Type B pancreatic cell (in vitro differentiated cells): ENCODE measurements at places on chromosomes 4 and X. TPM values are rescaled to one million over a fixed set of nuclear protein-coding genes. Genes with fewer than 3 reads are reported as not detected.

The CTSO gene
- 4.3 and 12.3 TPM in 2 replicates for total RNA-seq

The RAP1GDS1 gene
- 24.8 and 31.6 TPM in 2 replicates for total RNA-seq

The GPR34 gene
- total RNA-seq = not detected in 2 replicates

The CLDN34 gene
- total RNA-seq = 0.86 TPM in 1 of 2 replicates, not detected in the other

The SLC16A2 gene
- 10.0 and 17.0 TPM in 2 replicates for total RNA-seq

The SH2D1A gene
- not detected in 2 replicates for total RNA-seq

The DKK2 gene
- total RNA-seq = 0.81 and 15.1 TPM in 2 replicates

The BRS3 gene
- 0.10 TPM in 1 of 2 replicates, not detected in the other for total RNA-seq

The COL4A5 gene
- total RNA-seq = 85.1 and 167 TPM in 2 replicates

The CBLL2 gene
- total RNA-seq = not detected in 2 replicates

The PNPLA4 gene
- 19.3 and 23.6 TPM in 2 replicates for total RNA-seq

The SPANXN5 gene
- total RNA-seq = not detected in 2 replicates

The INPP4B gene
- total RNA-seq = 4.8 and 9.0 TPM in 2 replicates

The FGFBP1 gene
- 21.7 and 22.1 TPM in 2 replicates for total RNA-seq

The TBC1D8B gene
- total RNA-seq = 6.9 and 10.6 TPM in 2 replicates

The ENAM gene
- total RNA-seq = 0.17 and 0.41 TPM in 2 replicates

The OTC gene
- total RNA-seq = 3.2 and 12.9 TPM in 2 replicates

The BMX gene
- total RNA-seq = 0.24 TPM in 1 of 2 replicates, not detected in the other

The SSX5 gene
- not detected in 2 replicates for total RNA-seq

The MAP7D2 gene
- total RNA-seq = 2.0 and 2.8 TPM in 2 replicates

The SSX2B gene
- not detected in 2 replicates for total RNA-seq

The TMEM185A gene
- total RNA-seq = 31.4 and 31.9 TPM in 2 replicates

The ARHGEF9 gene
- 22.6 and 37.0 TPM in 2 replicates for total RNA-seq

The PNMA6A gene
- 3.0 and 5.4 TPM in 2 replicates for total RNA-seq

The CYBB gene
- 0.17 TPM in 2 replicates for total RNA-seq

The ADH1B gene
- total RNA-seq = 2.2 and 6.1 TPM in 2 replicates

The ENPP6 gene
- total RNA-seq = 0.51 TPM in 1 of 2 replicates, not detected in the other

The PPEF2 gene
- total RNA-seq = not detected in 2 replicates

The CDKL2 gene
- 0.71 and 2.6 TPM in 2 replicates for total RNA-seq

The GABRB1 gene
- 1.1 and 1.9 TPM in 2 replicates for total RNA-seq

The POLN gene
- 4.1 and 4.3 TPM in 2 replicates for total RNA-seq

The MAPK10 gene
- 7.9 and 19.1 TPM in 2 replicates for total RNA-seq

The BEX4 gene
- total RNA-seq = 57.0 and 80.1 TPM in 2 replicates

The ASB5 gene
- total RNA-seq = 0.10 TPM in 1 of 2 replicates, not detected in the other

The PCSK1N gene
- 109 and 246 TPM in 2 replicates for total RNA-seq

The SYTL4 gene
- 4.0 and 7.8 TPM in 2 replicates for total RNA-seq

The USP26 gene
- not detected in 2 replicates for total RNA-seq

The REST gene
- 48.5 and 66.2 TPM in 2 replicates for total RNA-seq

The NEUROG2 gene
- total RNA-seq = 1.2 TPM in 1 of 2 replicates, not detected in the other

The CDS1 gene
- total RNA-seq = 15.1 and 39.7 TPM in 2 replicates

The ZNF711 gene
- 14.6 and 25.7 TPM in 2 replicates for total RNA-seq

The AIFM1 gene
- 48.5 and 51.9 TPM in 2 replicates for total RNA-seq

The STS gene
- total RNA-seq = 18.3 and 42.1 TPM in 2 replicates

The CCNA2 gene
- total RNA-seq = 22.6 and 48.1 TPM in 2 replicates

The CLNK gene
- not detected in 2 replicates for total RNA-seq

The UNC5C gene
- total RNA-seq = 20.5 and 95.0 TPM in 2 replicates

The FMR1 gene
- 63.2 and 83.1 TPM in 2 replicates for total RNA-seq

The OCRL gene
- 39.8 and 41.8 TPM in 2 replicates for total RNA-seq

The PRR32 gene
- 0.48 TPM in 1 of 2 replicates, not detected in the other for total RNA-seq

The TLR8 gene
- total RNA-seq = not detected in 2 replicates

The ADGRL3 gene
- 11.3 and 53.5 TPM in 2 replicates for total RNA-seq

The TMEM31 gene
- total RNA-seq = 0.87 TPM in 1 of 2 replicates, not detected in the other

The NLGN4X gene
- 18.1 and 51.5 TPM in 2 replicates for total RNA-seq

The SH3TC1 gene
- 5.4 and 6.9 TPM in 2 replicates for total RNA-seq

The MORC4 gene
- 18.1 and 28.8 TPM in 2 replicates for total RNA-seq

The PRSS12 gene
- 14.1 and 23.6 TPM in 2 replicates for total RNA-seq

The GLOD5 gene
- total RNA-seq = not detected in 2 replicates

The ABLIM2 gene
- total RNA-seq = 2.6 and 3.4 TPM in 2 replicates

The TBX22 gene
- total RNA-seq = not detected in 2 replicates
